ENCODE measurements at places on chromosomes 1 and 21. TPM values are rescaled to one million over a fixed set of nuclear protein-coding genes. Genes with fewer than 3 reads are reported as not detected.
A peak's percentile ranks its signal among the peaks of the same experiment; 100 is the strongest.

GRCh38 chr1:54277451-54278341, 77.7 kb downstream of the MRPL37 start:
- DNase-seq, result no peak

- DNase-seq, result no peak
These were observed 6.5 kb downstream of the CD34 start for GRCh38 chr1:207904391-207904790.

The DNM3 gene
- total RNA-seq, result 1.6 TPM

The CCDC28B gene
- total RNA-seq, result 13.4 TPM

DNA sequence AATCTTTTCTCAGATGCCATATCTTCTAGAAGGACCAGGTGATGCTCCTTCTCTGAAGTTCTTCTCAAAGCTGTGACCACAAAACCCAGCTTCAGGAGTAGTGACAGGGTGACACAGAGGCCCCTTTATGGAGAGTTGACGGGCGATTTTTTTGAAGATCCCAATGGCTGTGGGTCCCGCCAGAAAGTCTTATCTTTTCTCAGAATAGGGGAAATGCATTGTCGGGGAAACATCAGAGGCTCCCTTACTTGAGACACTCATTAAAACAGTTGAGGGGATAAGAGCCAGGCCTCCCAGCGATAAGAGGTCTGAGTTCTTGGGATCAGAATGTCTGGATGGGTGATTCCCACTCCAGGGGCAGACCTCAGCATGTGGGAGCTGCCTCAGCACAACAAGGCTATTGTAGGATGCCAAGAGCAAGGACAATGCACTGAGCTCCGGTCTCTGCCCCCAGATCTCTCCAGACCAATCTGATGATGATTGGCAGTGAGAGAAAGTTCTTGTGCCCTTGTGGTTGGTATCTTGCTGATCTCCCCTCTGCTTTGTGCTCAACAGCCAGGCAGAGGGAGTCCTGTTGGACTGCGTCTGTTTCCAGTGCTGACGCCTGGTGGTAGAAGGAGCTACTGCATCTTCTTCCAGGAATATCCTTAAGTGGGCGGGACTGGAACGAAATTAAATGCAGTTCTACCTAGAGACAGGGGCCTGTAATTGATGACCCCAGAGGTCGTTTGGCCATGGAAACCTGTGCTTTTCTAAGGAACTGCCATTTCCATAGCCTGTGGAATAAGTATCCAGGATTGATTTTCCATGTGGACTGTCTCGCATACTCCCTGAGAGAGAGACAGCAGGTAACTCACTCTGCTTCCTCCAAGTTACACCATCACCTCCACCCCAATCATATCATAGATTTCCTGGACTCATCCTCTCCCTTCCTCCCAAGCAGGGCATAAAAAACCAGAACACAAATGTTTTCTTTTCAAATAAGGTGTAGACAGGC, 6.8 kb upstream of the ACKR1 start:
- DNase-seq, result peak; percentile 57

GRCh38 chr1:21938732-21939538, 1.8 kb upstream of the HSPG2 start:
- DNase-seq, result no peak

The BNIPL gene
- total RNA-seq, result not detected

- DNase-seq, result no peak
These were observed 7.5 kb downstream of the PEAR1 start for GRCh38 chr1:156900896-156901589.

DNA sequence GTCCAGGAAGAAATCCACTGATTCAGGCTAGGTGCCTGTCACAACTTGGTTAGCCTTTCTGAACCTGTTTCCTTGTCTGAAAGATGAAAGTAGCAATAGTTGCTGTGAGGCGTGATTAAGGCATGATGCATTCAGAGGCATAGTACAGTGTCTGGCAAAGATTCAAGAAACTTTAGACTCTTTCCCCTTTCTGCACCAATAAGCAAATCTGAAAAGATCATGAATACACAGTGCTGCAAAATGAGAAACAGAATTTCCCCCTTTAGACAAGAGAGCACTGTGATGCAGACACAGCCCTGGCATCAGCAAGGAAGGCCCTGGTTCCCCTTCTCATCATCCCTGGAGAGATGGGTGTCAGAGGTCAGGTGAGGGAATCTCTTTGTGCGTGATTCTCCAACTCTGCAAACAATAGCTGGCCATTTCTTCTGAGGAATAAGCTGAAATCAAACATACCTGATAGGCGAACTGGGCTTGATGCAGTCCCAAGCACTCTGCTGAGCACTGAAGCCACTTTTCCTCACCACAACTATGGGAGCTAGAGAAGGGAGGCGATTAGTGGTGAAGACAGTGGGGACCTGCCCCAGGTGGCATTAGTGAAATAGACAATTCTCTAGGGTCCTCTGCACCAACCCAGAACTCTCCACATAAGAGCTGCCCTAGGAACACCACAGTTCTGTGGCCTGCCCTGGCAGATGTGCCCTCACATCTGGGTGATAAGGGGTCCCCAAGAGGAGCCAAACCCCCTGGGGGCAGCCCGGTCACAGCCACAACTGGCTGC, 41.7 kb downstream of the ITPKB start:
- DNase-seq, result peak; percentile 71

DNA sequence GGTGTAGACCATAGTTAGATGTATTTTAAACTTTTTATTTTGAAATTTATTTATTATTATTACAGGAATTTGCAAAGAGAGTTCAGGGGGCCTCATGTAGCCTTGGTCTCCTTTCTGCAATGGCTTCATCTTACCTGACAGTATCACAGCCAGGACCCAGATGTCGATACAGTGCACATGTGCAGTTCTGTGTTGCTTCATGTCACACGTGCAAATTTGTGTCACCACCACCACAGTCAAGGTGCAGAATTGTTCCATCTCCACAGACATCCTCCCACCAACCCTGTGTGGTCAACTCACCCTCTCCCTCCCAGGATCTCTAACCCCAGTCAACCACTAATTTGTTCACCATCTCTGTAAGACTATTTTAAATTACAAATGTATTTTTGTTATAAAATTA, 184.5 kb downstream of the CAMTA1 start:
- DNase-seq, result no peak

DNA sequence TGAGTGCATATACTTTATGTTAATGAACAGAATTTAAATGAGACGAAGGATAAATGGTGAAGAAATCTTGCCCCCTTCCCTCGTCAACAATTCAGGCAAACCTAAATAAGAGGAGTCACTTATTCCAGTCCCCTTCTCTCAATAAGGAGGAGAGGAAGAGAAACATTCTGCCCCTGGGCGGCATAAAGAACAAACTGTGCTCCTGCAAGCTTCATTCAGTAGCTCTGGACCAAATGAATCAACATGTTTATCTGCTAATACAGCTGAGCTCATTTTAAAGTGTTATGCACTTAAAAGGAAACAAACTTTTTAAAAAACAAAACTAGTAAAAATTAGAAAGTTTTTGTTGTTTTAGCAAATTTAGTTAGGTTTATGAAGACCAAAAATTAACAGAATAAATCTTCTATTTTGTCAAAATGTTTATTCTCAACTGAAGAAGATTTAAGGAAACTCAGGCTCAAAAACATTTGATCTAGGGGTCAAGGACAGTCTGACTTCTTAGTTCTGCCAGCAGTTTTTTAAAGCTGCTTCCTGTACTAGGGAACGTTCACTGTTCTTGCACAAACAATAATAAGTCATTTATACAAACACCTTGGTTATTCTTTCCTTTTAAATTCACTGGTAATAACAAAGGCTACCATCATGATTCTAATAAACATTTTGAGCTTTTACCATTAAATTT, 58.3 kb downstream of the AKT3 start:
- no peak for DNase-seq

The HEYL gene
- total RNA-seq, result not detected

- no peak for DNase-seq
These were observed 90.5 kb upstream of the JUN start for GRCh38 chr1:58874342-58874741.

DNA sequence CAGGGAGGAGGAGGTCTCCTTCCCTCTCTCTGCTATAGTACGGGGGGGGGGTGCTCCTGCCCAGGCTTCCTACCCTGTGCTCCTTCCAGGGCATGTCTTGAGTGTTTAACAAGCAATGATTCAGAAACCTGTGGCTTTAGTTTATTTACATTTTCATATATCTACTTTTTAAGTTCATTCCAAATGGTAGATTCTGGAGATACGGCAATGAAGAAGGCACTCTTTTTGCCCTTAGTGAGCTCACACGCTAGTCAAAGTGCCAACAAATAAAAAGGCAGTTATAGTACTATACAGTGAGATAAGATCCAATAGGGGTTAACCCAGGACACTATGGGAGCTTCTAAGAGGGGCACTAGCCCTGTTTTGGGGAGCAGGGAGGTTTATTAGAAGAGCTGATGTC, 169.3 kb upstream of the CACNA1E start:
- DNase-seq, result no peak

DNA sequence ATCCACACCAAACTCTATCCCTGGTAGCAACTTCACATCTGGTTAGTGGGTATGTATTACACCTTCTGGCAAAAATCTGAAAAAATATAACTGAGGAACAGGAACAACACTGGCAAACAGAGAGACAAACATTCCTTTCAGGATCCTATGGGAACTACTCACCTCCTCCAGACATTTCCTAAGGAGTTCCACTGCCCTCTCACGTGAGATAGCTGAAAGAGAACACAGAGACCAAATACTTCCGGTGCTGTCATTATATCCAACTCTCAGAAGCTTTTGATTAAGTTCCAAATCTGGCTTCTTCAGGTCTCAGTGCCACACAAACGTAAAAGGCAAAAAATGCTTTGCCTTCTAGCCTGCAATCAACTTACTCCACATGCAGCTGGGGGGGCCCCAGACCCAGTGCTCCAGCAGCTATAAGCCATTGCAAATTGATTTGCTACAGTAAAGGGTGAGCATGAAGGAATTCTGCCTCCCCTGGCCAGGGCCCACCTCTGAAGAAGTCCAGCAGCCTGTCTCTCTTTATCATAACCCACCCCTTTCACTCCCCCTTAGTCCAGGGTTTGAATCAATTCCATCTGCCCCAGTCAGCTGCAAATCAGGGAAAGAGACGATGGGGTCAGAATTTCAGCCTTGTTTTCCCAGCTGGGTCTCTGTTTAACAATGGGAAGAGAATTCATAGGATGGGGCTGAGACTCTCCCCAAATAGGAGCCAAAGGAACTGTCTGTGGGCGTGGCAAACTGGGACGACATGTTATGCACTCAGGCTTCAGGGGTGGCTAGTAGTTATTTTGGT, 32.2 kb downstream of the TFAP2E start:
- DNase-seq, result no peak

DNA sequence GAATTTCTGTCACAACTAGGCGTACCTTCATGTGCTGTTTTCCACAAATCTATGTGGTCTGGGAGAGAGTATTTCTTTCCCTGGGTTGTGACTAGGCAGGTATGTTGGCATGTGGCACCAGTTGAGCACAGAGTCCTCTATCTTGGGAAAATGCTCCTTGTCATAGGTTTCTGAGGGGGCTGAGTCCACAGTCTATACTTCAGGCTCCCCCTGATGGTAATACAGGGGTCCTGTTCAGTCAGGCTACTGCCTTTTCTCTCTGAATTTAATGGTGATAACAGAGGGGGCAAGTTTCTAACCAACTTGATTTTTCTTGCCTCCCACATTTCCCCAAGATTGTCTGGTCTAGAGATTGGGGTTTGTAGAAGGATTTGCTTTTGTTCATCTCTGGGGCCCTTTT, 35.8 kb downstream of the VANGL1 start:
- no peak for DNase-seq

DNA sequence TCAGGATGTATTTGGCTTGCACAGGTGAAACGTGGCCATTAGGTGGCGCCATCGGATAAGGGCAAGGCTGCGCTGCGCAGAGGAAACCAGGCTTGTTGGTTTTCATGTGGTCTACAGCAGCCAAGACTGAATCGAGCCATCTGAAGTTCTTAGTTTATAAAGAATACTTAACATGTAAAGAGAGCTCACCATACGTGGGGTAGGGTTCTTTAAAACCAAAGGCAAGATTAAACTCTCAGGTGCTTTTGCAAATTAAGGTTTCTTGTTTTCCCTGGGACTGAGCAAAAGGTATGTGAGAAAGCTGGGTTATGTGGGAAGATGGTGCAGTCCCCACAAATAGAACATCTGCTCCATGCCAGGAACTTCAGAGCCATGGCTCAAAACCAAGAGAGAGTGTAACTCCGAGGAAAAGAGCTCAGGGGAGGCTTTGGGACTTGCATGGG, 9.3 kb downstream of the MASP2 start:
- DNase-seq, result peak; percentile 76

The NEGR1 gene
- total RNA-seq, result 1.6 TPM

The OR10T2 gene
- total RNA-seq, result not detected

DNA sequence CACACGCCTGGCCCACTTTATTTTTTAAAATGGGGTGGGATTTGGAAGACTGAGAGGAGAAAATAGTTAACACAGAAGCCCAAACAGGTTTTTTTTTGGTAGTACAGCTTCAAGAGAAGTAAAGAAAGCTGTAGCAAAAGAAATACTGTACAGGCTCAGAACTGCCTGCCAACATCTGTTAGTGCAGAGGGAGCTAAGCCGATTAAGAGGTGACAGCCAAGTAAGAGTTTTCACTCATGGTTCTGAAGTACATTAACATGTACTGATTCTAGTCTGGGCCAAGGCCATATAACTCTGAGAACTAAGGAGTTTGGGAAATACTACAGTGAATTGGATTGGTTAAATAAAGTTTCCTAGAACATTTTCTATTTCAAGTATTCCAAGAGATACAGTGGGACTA, 51.6 kb downstream of the EIF2B3 start:
- no peak for DNase-seq

- no peak for DNase-seq
These were observed 15.2 kb downstream of the PPT1 start for GRCh38 chr1:40081871-40082270.

GRCh38 chr1:46087891-46088290, 44.5 kb downstream of the PIK3R3 start:
- DNase-seq, result no peak

- no peak for DNase-seq
These were observed 960 bp downstream of the PCSK9 start for GRCh38 chr1:55040083-55040932.

- no peak for DNase-seq
These were observed 109.1 kb downstream of the APP start for GRCh38 chr21:26061437-26061836.

GRCh38 chr1:181669246-181669645, 185.9 kb downstream of the CACNA1E start:
- peak; percentile 67 for DNase-seq

DNA sequence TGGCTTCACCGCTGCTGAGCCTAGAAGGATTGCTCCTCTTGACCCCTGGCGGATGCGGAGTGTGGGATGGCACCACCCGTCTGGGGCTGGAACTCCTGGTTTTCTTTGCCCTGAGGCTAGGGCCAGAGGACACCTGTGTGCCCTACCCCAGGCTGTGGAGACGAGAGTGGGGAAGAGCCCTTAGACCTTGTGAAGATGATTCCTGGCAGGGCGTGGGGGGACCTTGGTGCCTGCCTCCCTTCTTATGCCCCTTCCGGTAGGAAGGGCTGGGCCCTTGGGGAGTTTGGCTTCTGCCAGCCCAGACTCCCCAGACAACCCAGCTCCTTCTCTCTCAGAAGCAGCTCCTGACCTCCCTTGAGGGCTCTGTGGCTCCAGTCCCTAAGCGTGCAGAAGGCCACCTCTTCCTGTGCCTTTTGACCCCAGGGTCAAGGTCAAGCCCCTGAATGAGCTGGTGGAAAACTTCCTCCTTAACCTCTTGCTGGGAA, 891 bp downstream of the RPS6KA1 start:
- no peak for DNase-seq

The AMIGO1 gene
- total RNA-seq, result 2.0 TPM

All from HT1080 (cell line).